Non-pigmented ciliary epithelial cell (primary cell): ENCODE measurements at places on chromosomes 1 and 21.
A peak's percentile ranks its signal among the peaks of the same experiment; 100 is the strongest.

GRCh38 chr1:107171333-107171732 lies 30.5 kb downstream of the NTNG1 start:
- no peak for DNase-seq

GRCh38 chr1:43750083-43750482 lies 42.7 kb downstream of the ST3GAL3 start:
- DNase-seq, result no peak

GRCh38 chr21:46112725-46113215 lies 14.9 kb downstream of the COL6A2 start:
- no peak for DNase-seq

- no peak for DNase-seq
Observed at GRCh38 chr1:204267191-204267601, 53.4 kb upstream of the GOLT1A start.

DNA sequence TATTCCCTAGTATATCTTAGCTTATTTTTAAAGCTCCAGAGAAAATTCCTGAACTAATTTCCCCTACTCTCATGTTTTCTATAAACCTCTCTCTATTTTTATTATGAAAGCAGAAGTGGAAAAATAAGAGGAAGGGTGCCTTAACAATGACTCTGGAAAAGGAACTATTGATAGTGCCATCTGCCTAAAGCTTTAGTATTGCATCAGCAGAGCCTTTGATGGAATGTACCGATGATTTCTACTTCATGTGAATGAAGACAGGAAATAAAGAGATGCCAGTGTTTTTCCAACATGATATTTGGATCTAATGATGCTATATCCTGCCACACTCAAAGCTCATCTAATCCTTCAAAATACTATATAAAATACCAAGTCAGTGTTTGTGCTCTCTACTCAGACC lies 35.1 kb downstream of the TNFSF18 start:
- DNase-seq, result no peak

DNA sequence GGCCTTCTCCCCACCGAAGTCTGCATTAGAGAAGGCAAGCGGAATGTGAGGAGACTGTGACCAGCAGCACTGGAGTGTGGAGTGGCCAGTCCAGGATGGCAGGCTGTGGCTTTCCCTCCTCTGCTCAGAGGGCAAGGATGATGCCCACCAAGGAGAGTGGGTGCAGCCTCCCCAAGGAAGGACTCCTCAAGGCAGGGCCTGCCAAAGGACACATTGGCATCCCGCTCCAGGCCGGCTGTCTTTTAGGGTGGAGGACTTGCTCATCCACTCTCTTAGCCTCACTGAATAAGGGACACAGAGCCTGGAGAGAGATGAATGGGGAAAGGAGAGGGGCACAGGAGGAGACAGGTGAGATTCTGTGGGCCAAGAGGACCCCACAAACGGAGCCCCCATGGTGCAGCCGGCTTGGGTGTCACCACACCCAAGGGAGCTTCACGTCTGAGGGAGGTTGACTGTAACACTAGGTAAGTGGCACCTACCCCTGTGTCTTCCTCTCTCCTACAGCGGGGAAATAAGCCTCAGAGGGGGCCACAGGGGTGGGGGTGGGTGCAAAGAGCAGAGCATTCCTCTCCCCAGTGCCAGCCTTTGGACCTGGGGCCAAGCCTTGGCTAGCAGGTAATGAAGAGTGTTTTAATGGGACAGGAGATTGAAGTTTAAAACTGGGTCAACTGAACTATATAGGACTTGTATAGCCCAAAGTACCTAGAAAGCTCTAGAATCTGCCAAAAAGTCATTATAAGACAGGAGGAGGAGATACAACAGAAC lies 4.2 kb upstream of the NES start:
- no peak for DNase-seq

DNA sequence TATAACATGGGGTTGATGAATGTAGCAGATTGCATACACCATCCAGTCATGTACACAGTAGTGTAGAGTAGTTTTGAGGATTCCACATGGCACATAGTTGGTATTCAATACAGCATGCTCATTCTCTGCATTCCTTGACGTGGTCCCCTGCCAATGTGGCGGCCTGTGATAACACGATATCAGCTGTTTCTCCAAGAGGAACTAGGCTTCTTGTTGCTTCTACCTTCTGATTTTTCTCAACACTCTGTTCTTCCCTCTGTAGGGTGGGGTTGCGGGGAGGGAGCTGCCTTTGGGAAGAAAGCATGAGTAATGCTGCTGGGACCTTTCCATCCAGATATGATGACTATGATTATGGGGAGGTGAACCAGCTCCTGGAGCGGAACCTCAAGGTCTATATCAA lies 19.4 kb downstream of the SESN2 start:
- no peak for DNase-seq

DNA sequence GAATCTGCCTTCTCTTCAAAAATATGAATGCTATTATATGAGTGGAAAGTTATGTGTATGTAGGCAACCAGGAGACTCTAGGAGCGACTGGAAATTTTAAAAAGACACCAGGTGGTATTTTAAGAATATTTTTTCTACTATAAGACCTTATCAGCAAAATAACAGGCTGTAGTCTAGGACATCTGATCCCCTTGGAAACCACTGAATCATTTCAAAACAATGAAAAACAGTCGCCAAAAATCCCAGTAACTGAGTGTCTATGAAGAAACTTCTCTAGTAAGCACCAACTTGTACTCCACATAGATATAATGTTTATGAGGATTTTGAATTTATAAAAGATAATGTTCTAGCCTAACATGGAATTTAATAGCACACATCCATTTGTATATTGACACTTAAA lies 358.5 kb downstream of the GPATCH2 start:
- DNase-seq, result peak; percentile 47

DNA sequence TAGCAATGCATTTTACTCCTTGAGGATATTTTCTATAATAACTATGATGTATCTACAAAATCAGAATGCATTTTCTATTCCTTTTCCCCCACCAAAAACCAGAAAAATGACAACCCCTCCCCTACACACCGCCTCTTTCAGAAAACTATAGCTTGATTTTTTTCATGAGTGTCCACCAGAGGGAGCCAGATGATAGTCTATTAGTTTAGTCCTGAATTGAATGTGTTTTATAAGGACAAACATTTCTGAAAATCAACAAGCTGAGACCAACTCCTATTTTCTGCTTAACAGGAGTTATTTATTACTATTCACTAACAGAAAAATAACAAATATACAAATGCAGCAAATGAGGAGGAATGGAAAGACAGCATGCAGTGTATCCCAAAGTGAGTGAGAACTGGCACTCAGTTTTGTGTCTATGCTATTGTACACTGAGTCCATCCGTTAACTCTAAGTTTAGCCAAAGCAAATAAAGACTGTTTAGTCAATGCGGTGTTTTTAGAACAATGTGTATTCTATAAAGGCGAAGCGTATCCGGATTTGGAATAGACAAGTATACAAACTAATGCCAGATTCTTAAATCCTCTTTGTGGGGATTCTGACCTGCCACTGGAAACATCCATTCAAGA lies 182.6 kb downstream of the VAV3 start:
- peak; percentile 13 for DNase-seq

DNA sequence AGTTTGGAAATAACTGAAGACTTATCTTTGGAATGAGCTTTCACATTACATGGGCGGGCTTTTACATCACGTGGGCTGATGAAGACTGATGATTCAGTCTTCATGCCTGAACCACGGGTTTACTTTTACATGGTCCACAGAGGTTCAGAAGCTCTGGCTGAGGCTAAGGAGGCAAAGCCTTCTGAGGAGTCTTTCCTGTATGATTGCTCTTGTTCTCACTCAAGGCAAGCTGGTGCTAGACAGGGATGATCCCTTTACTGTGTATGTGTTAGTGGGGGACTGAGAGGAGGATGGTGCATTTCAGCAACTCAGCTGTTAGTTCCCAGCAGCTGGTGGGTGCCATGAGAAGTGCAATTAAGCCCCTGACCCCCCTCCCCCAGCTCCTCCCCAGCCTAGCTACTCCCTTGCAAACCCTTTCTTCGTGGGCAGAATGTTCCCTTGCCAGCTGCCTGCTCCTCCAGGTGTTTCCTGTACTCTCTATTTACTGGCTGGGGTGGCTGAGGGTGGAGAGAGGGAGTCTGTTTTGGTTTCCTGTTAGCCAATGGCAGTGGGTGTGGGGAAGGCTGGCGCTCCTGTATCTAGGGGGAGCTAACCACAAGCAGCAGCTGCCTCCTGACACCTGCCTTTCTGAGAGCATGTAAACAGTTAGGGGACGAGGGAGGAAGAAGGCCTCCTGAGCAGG lies 15.4 kb downstream of the BTG2 start:
- DNase-seq, result no peak

GRCh38 chr1:113630340-113631327 lies 128.7 kb downstream of the PHTF1 start:
- no peak for DNase-seq

GRCh38 chr1:5709976-5710375 lies 282.2 kb downstream of the NPHP4 start:
- no peak for DNase-seq

DNA sequence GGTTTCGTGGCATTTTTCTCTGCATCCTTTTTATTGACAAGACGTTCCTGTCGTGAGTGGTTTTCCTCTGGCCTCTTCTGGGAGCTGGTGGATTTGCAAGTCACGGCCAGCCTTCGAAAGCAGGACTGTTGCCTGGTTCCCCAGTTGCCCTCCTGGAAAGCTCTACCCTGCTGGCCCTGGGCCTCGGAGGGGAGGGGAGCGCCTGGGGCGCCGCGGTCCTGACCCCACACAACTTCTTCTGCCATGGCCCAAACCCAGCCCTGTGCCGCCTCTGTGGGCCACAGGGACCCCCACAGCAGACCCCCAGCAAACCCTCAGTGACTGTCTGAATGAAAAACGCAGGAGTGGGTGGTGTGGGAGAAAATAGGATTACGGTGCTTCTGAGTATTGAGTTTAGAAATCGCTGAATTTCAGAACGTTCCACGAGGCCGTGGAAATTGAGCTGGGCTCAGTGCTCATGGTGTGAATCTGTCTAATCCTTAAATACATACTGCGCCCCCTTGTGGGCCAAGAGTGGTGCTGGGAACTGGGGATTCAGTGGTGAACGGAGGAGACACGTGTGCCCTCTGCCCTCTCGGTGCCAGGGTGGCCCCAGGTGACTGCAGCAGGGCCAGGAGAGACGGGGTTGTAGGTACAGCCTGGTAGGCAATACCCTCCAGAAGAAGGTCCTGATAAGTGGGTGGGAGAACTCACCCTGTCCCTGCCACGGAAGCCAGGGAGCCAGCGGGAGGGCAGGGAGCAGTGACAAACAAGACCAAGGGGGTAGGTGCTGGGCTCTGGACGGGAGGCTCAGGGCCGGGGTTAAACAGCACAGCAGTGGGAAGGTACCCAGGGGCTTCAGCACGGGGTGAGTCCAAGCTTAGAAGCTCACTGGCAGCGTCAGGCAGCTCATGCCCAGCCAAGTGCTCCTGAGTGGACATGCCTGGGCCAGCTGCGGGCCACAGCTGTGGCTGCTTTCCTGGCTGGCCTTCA lies 101.2 kb upstream of the COL6A1 start:
- peak; percentile 36 for DNase-seq

GRCh38 chr1:78375996-78376395 lies 114.8 kb upstream of the PTGFR start:
- no peak for DNase-seq

- no peak for DNase-seq
Observed at GRCh38 chr21:26833460-26833939, 11.7 kb downstream of the ADAMTS1 start.

GRCh38 chr1:179217943-179218507 lies 11.5 kb downstream of the ABL2 start:
- DNase-seq, result no peak

- peak; percentile 65 for DNase-seq
Observed at GRCh38 chr1:241847796-241848685, at the start of gene EXO1. Gene EXO1, plus strand, starts transcription at chr1:241848204. Its CDS starts 2,222 bp downstream, at chr1:241850426.

GRCh38 chr1:116735246-116735645 lies 19.0 kb upstream of the CD2 start:
- DNase-seq, result no peak

DNA sequence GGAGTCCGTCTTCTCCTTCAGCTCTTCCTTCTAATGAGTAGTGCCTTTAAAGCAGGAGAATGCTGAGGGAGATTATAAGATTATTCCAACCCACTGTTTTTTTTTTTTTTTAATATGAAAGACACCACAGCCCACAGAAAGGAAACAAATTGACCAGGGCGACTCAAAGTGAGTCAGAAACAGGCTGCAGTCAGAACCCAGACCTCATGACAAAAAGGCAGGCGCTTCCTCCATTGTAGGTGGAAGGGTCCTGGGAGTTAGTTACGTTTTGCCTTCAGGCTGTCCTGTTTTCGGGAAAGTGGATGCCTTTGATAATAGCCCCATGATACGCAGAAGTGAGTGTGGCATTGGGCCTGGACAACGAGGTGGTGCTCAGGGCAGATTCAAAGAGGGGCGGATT lies 21.0 kb downstream of the PLXNA2 start:
- no peak for DNase-seq

DNA sequence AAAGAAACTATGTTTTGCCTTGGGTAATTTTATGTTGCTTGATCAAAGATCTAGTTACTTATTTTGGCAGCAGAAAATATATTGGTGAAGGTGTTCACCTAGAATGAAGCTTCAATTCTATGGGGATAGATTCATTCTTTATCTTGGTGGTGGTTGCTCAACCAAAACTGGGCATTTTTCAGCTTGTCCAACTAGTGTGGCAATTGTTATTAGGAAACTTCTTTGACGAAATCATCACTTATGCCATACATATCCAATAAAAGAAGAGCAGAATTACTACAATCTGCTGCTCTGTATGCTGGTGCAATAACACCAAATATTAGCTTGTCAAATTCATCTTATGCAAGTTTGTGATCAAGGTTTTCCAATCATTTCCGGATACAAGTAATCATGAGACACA lies 26.8 kb upstream of the TMPRSS15 start:
- DNase-seq, result no peak

- peak; percentile 5 for DNase-seq
Observed at GRCh38 chr1:37323486-37324377, 150.6 kb upstream of the ZC3H12A start.

- no peak for DNase-seq
Observed at GRCh38 chr1:231701306-231701705, 74.7 kb downstream of the DISC1 start.
